ENCODE measurements at places on chromosomes 2 and 18. TPM values are rescaled to one million over a fixed set of nuclear protein-coding genes. Genes with fewer than 3 reads are reported as not detected.

TXNDC9 gene
- total RNA-seq = 65.5 TPM

KCNF1 gene
- 3.6 TPM for total RNA-seq

MAL gene
- total RNA-seq = not detected

MGAT4A gene
- 6.2 TPM for total RNA-seq

IGFBP5 gene
- total RNA-seq = 0.64 TPM

KCNJ3 gene
- total RNA-seq = not detected

C2orf80 gene
- not detected for total RNA-seq

All from dermis microvascular lymphatic vessel endothelial cell (primary cell).